Stimulated activated CD4-positive, alpha-beta T cell treated with anti-CD3 and anti-CD28 coated beads, Interleukin-2, amount 100 ng/mL, for 4 hours (primary cell): ENCODE measurements at places on chromosomes 5 and 9.
A peak's percentile ranks its signal among the peaks of the same experiment; 100 is the strongest.

DNA sequence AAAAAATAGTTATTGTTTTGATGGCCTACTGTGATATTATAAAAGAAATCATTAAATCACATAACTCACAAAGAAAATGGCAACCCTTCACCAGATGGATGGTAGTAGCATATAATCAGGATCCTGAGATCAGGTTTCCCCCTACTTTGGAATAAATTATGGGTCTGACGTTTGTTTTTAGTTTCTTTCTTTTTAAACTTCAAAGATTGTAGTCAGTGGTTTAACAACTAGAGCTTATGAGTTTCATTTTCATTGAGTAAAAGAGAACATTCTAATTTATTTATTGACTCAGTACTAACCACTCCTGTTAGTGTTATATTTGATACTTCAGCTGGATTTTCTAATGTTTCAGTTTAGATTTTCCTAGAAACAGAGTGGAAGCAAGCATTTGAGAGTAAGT lies 218.0 kb upstream of the PCSK5 start:
- DNase-seq = no peak

DNA sequence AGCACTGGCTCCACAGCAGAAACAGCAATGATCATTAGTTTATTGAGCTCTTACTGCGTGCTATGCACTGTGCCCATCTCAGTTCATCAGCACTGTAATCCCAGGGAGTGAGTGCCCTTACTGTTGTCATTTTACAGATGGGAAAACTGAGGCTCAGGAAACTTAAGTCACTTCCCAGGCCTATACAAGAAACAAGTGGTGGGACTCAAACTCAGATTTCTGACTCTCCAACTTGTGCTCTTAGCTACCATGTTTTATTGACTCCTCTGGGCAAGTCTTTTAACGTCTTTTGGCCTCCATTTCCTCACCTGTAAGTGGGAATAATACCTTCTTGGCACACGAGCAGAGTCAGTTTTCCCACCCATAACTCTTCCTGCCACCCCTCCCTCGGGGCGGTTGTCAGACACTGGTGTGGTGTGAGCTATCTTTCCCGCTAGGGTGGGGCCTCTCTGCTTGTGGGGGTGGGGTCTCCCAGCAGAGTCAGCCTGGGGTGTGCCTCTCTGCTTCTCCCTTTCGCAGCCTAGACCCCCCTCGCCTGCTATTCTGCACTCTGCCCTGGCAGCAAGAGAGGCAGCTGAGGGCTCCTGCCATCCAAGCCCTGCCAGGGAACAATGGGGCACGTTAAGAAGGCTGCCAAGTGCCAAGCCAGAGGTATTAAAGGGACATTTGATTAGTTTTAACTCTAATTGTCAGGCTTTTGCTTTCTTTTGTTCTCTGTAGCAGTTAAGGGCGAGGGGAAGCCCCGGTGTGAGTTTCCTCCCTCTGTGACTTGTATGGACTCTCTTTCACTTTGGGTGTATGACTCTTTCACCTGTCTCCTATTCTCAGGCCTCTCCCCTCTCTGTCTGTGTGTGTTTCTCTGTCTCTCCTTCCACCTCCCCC lies 12.1 kb downstream of the GALNT10 start:
- peak; percentile 50 for DNase-seq

DNA sequence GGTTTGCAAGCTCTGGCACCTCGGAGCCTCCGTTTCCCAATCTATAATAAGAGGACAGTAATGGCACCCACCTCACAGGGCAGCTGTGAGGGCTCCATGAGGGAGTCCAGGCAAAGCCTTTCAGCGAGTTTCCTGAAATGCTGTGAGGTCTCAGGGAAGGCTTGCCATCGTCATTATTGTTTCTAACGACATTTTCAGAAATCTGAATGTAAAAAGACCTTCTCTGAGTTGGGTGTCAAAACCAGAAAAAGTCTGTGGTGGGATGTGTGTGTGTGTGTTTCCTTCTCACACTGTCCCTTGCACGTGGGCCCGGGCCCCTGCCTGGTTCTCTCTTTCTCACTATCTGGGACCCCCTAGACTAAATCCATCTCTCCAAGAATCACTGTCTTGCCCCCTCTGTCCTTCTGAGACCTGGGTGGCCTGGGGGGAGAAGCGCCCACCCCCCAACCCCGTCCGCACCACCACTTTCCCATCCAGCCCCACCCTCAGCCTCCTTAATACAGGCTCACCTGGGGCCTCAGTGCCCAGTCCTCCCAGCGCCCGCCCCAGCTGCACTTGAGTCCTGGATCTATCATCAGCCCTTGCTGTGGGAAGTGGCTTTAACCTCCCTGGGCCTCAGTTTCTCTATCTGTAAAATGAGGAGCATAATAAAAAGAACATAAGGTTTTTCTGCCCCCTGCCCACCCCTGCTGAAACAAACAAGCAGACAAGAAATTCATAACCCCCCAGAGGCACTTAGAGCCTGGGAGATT lies 180.3 kb downstream of the C9orf50 start:
- no peak for DNase-seq

DNA sequence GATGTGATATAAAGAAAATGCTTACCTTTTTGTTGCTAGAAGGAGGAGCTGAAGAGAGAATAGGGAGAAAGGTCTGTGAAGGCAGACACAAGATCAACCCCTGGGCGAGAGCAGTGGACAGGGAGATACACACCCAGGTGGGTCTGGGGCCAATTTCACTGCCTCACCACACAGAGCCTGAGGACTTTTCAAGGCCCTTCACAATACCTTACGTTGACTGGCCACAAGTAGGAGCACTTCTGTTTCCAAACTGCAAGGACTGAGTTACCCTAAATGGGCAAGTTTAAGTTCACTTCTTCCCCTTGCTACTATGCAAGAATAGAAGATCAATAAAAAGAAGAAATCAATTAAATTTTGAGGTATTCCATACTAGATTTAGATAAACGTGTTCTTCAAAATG lies 174.5 kb upstream of the SLC12A2 start:
- DNase-seq = no peak

GRCh38 chr5:110058175-110058574 lies 368.4 kb downstream of the MAN2A1 start:
- no peak for DNase-seq

- DNase-seq = no peak
These were observed 3.5 kb upstream of the SUSD3 start for GRCh38 chr9:93054758-93055704.

DNA sequence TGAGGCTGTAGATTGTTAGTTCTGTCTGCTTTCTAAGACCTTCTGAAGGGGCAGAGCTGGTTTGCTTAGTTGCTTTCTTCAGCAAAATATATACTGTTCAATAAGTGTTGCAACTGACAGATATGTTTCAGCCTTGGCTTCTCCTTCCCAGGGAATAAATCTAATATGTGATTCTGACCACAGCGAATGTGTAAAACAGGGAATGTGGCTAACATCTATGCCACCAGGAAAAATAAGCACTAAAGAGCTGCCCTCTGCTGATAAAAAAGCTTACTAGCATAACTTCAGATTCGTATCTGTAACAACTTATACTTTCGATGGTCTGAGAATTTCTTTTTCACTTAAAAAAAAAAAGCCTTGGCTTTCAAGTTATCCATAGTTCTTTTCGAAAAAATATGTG lies 13.0 kb upstream of the OSMR start:
- DNase-seq = no peak

DNA sequence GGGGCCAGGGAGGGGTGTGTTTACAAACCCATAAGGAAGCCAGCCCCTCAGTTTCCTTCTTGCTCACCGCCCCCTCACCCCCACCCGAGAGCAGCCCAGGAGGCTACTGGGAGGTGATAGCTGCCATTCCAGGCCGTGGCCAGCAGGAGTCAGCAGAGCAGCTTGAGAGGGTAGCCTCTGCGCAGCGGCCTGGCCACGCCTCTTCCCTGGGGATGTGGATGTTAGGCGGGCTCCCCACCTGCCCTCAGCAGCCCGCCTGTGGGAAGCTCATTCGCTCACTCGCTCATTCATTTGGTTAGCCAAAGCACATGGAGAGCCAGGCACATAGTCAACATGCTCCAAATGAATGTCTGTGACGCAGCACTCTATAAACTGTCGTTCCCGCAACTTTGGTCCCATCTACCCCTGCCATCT lies 6.1 kb upstream of the DPM2 start:
- DNase-seq = peak; percentile 74

DNA sequence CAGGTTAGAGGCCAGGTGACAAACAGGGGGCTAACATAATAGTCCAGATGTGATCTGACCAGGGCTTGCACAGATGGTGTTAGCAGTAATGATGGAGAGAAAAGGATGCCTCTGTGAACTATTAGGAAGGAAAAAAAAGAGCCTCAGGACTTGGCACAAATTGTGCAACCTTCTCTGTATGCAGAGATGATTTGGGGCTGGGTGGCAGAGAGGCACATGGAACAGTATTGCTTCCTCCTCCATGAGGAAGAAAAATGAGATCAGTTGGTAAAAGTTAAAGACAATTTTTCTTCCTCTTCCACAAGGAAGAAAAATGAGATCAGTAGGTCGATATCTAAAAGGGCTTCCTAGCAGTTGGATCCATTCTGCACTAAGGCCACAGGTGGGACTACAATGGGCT lies 13.9 kb upstream of the ANXA6 start:
- no peak for DNase-seq

- no peak for DNase-seq
These were observed 159.1 kb downstream of the LURAP1L start for GRCh38 chr9:12933957-12934356.

DNA sequence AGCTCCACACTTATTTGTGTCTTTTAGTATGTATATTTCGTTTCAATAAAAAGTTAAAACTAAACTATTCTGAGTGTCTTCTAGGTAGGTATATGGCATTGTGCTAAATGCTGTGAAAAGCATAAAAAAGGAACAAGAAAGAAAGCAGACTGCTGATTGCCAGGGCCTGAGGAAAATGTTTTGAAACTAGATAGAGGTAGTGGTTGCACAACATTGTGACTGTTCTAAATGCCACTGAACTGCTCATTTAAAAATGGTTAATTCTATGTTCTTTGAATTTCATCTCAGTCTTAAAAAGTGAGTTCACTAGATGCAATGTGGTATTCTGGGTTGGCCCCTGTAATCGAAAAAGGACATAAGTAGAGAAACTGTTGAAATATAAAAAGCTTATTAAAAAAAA lies 2.6 kb upstream of the ALAD start:
- no peak for DNase-seq

- no peak for DNase-seq
These were observed 24.8 kb downstream of the FLT4 start for GRCh38 chr5:180624587-180624986.

GRCh38 chr5:1504069-1504595 lies 19.6 kb downstream of the LPCAT1 start:
- no peak for DNase-seq

DNA sequence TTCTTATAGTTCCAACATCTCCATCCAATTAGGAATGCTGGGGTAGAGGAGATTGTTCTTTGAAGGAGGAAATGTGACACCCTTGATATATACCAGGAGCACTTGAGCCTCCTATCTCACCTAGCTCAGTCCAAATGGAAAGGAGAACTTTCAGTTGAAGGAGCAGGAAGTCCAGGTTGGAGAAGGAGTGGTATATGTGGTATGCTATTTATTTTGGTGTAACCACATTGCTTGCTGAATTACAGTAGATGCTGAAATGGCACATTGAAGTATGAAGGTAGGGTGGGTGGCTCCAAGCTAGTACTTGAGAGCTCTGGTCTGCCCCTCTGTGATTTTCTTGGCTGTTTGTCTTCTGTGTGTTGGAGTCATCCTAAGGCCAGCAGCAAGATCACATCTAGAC lies 6.1 kb downstream of the CSNK1G3 start:
- no peak for DNase-seq

DNA sequence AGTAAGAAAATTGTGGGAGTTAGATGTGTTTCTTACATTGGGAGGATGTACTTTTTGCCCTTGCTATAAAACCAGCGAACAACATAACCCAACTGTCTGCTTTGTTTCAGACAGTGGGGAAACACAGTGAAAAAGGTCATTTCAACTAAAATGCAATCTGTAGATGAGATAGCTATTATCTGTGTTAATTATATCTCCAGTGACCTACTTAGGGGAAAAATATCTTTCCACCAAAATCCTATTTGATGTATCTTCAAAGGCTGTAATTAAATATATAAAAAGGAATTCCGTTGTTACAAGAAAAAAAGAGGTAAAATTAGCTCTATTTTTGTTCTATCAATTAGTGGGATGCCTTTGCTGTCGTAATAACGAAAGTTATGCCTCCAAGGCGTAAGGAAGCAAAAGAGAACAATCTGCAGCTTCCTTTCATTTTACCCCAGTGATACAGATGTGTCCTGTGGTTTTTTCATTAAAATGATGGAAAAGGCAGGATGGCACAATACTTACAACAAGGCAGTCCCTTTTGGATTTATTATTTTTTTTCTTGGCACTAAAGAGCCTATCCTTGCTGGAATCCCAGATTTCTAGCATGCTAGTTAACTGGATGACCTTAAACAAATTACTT lies 100.9 kb downstream of the GNA14 start:
- no peak for DNase-seq

DNA sequence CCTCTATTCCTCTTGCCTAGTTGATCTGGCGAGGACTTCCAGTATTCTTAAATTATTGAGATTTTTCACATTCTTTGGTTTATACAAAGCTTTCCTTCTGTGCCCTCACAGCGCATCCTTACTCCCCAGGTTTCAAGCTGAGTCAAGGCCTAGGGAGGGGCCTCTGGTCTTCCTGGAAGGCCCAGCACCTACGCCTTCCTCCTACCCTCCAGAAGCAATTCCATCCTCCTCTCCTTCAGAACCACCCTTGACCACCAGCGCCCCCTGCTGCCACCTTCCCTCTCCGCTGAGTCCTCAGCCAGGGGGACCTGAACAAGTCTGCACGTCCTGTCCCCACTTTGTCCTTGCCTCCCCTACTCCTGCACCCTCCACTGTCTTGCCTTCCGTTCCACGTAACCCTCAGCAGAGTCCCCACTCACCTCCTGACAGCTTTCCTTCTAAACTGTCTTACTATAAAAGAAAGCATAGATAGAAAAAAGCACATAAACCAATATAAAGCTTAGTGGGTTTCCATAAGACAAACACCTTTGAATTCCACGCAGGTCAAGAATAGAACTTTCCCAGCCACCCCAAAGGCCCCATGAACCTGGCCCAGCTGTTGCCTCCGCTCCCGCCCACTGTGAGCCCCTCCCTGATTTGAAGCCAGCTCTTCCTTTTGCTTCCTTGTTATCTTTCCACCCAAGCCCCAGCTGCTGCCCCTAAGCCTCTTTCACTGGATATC lies 63.0 kb upstream of the CTSL start:
- peak; percentile 19 for DNase-seq

DNA sequence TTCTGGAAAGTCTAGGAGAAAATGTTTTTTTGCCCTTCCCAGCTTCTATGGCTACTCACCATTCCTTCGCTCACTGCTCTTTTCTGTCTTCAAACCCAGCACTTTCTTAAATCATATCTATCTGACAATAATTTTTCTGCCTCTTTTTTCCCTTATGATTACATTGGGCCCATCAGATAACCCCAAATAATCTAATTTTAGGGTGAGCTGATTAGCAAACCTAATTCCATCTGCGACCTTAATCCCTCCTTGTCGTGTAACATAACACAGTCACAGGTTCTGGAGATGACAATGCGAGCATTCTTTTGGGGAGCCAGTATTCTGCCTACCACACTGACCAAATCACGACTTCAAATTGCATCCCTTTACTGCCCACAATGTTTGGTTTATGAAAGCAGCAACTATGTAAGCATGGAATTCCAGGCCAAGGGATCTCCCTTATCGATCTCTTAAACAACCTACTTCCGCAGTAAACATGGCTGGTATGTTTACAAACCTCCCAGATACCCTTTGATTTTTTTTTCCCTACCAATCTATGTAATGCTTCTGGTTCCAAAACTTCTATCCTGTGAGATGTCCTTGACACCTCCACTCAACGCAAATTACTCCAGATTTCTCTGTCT lies 2122.2 kb downstream of the MAT2B start:
- DNase-seq = no peak
